Activated T-helper 2 cell treated with anti-CD3 and anti-CD28 coated beads, Interferon-gamma antibody, Interleukin-2, Interleukin-4, amounts not matched to agents 10 μg/mL and 5 μg/mL and 100 μg/mL, durations not matched to agents 14 hours and 24 hours and 36 hours (primary cell): ENCODE measurements at places on chromosomes 5 and 9. TPM values are rescaled to one million over a fixed set of nuclear protein-coding genes. Genes with fewer than 3 reads are reported as not detected.

DNA sequence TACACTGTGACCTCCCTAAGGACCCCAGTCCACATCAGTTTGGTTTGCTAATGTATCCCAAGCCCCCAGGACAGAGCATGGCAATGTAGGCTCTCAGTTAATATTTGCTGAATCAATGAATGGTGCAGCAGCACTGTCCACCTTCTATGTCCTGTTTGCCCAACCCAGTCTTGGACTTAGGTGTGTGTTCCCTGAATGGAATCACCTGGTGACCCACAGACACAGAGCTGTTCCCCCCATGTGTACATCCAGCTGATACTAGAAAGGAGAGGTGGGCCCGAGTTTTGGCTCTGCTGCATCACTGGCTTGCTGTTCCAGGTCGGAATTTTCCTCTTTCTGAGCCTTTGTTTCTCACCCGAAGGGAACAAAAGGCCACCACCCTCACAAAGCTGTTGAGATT lies 180.2 kb downstream of the AOPEP start:
- no peak for DNase-seq
- no peak overlapping the region for H3K4me3 ChIP-seq
- H3K4me1 ChIP-seq: peaks cover 11% of the 10 kb centered on the region
- H3K27ac ChIP-seq: no peak overlapping the region

TRMO gene
- 13.4 and 15.3 TPM in 2 replicates for total RNA-seq

DNA sequence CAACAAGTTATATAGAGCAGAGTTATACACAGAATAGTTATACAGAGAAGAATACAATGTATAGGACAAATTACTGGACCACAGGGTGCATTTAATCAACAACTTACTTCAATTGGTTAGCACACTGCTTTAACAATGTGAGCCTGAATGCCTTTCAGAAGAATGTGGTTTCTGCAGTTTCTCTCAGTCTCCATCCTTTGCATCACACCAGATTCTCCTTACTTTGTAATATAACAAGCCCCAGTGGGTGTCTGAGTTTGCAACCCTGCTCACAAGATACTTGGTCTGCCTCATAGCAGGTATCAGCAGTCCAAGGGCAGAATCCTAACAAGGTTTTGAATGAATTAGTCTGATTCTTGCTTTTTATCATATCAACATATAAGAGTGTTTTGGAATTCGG lies 114.6 kb downstream of the GABRB2 start:
- DNase-seq: no peak
- H3K4me1 ChIP-seq: no peaks in the 10 kb centered on the region

GRCh38 chr9:131674425-131675421 lies 65.2 kb downstream of the RAPGEF1 start:
- no peaks in the 10 kb centered on the region for H3K27me3 ChIP-seq
- peak overlapping the region; percentile 40 for H3K4me3 ChIP-seq
- DNase-seq: no peak
- peaks cover 19% of the 10 kb centered on the region for H3K36me3 ChIP-seq
- H3K27ac ChIP-seq: peak overlapping the region; percentile 77

DNA sequence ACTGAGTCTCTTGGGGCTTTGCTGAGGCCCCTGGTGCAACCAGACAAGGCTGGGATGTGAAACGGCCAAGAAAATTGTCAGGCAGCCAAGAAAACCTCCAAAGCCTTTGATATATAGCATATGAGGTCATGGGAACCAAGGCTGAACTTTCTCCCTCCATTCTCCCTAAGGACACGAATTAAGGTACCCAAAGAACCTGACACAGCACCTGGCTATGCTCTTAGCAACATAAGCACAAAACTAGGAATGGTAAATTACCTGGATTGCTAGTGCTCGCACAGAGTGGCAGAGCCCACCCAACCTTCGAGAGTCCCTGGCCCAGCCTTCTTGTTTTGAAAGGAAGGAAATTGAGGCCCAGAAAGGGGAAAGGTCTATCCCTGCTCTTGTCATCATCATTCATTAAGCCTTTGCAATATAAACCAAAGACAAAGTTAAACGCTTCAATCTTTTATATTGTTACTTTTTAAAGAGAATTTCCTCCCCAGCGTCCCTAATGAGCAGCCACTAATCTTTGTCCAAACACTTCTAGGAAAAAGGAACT lies 220.0 kb upstream of the NR4A3 start:
- no peak for DNase-seq
- peaks cover 16% of the 10 kb centered on the region for H3K4me1 ChIP-seq
- no peak overlapping the region for H3K4me3 ChIP-seq
- H3K36me3 ChIP-seq: no peaks in the 10 kb centered on the region

DNA sequence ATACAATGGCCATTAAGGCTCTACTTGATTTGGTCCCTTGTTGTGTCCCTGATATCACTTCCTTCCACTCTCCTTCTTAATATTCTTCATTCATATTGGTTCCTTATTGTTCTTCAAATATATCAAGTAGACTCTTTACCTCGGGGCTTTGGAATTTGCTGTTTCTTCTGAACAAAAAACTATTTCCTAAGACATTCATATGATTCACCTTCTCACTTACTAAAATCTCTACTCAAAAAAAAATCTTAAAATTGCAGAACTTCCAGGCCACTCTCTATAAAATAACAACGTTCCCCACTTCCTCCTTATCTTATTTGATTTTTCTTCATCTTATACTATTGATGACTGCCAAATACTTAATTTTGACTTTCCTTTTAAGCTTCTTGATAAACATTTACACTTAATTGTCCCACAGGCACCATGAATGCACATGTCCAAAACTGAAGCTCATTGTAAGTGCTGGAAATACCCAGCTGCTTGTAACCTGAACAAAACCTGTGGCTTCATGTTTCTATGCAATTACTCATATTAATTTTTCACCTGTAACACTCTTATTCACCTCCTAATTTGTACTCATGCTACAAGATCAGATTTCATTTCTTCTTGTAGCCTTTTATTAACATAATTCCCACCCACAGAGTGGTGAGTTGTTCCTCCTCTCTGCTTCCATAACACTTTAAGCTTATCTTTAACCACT lies 58.4 kb upstream of the NUDT12 start:
- no peaks in the 10 kb centered on the region for H3K36me3 ChIP-seq
- H3K4me3 ChIP-seq: no peak overlapping the region
- no peak for DNase-seq

GRCh38 chr5:157269165-157269671 lies 3.3 kb downstream of the CYFIP2 start:
- H3K36me3 ChIP-seq: peaks cover 42% of the 10 kb centered on the region
- no peaks in the 10 kb centered on the region for H3K27me3 ChIP-seq
- peak overlapping the region; percentile 74 for H3K4me3 ChIP-seq
- peaks cover 77% of the 10 kb centered on the region for H3K4me1 ChIP-seq
- peak overlapping the region; percentile 99 for H3K27ac ChIP-seq
- DNase-seq: no peak

- H3K4me3 ChIP-seq: no peak overlapping the region
- H3K36me3 ChIP-seq: no peaks in the 10 kb centered on the region
- no peak overlapping the region for H3K27ac ChIP-seq
- H3K4me1 ChIP-seq: no peaks in the 10 kb centered on the region
- no peaks in the 10 kb centered on the region for H3K27me3 ChIP-seq
Observed at GRCh38 chr5:34826347-34826746, 12.6 kb upstream of the TTC23L start.

DNA sequence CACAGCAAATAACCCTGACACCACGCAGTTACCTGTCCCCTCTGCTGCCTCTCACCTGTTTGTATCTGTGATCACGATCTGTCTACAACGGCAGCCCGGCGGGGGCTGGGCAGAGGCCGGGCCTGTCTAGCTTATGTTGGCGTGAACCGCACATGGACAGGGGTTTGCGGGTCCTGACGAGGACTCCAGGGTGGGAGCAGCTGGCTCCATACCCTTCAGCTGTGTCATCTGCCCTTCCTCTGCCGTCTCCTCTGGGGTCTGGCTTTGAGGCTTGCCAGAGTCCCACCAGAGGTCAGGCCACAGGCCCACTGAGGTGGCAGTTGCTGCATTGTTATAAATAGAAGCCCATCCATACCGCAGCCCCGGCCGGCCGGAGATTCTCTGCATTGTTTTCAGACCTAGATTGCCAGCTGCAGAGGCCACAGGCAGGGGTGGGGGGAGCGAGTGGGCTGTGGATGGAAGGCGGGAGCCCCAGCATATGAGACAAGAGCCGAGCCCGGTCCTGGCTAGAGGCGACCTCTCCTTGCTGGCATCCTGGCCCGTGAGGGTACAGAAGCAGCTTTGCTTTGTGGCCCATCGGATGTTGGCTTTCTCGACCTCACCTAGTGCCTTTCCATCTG lies 37.8 kb downstream of the FAM78A start:
- peak overlapping the region; percentile 34 for H3K4me3 ChIP-seq
- no peaks in the 10 kb centered on the region for H3K27me3 ChIP-seq
- peaks cover 24% of the 10 kb centered on the region for H3K4me1 ChIP-seq
- H3K36me3 ChIP-seq: peaks cover 29% of the 10 kb centered on the region

PDE6A gene
- not detected in 2 replicates for total RNA-seq

DDX4 gene
- total RNA-seq: 0.09 TPM in 1 of 2 replicates, not detected in the other

DNA sequence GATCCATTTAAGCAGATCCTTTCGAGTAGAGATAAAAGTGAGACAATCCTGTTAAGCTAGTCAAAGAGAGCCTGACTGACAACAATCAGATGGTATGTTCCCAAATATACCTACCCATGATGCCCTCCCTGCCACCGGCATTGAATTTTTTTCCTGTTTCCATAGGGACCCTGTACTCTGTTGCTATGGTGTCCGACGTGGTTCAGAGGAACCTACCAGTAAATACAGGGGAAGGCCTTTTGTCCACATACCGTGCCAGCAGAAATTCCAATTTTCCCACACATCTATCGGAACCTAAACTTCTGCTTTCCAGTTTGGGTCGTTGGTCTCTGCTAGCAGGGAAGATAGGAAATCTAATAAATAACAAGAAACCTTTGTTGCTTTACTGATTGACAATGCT lies 64.7 kb downstream of the MEGF10 start:
- no peak overlapping the region for H3K4me3 ChIP-seq
- no peaks in the 10 kb centered on the region for H3K36me3 ChIP-seq
- no peaks in the 10 kb centered on the region for H3K4me1 ChIP-seq
- no peaks in the 10 kb centered on the region for H3K27me3 ChIP-seq

AGXT2 gene
- total RNA-seq: not detected in 2 replicates

GRCh38 chr9:134435550-134436378 lies 109.5 kb downstream of the RXRA start:
- peaks cover 4% of the 10 kb centered on the region for H3K27me3 ChIP-seq
- no peak for DNase-seq
- no peak overlapping the region for H3K27ac ChIP-seq
- H3K4me3 ChIP-seq: no peak overlapping the region
- no peaks in the 10 kb centered on the region for H3K36me3 ChIP-seq
- H3K4me1 ChIP-seq: no peaks in the 10 kb centered on the region

GRCh38 chr5:122844136-122844909 lies 1.1 kb upstream of the SNX24 start:
- DNase-seq: no peak
- peaks cover 3% of the 10 kb centered on the region for H3K36me3 ChIP-seq
- H3K27ac ChIP-seq: no peak overlapping the region
- H3K4me3 ChIP-seq: peak overlapping the region; percentile 77
- peaks cover 20% of the 10 kb centered on the region for H3K4me1 ChIP-seq

GRCh38 chr5:77935506-77936364 lies 159.6 kb upstream of the TBCA start:
- peak overlapping the region; percentile 20 for H3K4me3 ChIP-seq
- H3K27ac ChIP-seq: peak overlapping the region; percentile 30
- peaks cover 8% of the 10 kb centered on the region for H3K27me3 ChIP-seq
- no peaks in the 10 kb centered on the region for H3K36me3 ChIP-seq
- peak; percentile 26 for DNase-seq

DNA sequence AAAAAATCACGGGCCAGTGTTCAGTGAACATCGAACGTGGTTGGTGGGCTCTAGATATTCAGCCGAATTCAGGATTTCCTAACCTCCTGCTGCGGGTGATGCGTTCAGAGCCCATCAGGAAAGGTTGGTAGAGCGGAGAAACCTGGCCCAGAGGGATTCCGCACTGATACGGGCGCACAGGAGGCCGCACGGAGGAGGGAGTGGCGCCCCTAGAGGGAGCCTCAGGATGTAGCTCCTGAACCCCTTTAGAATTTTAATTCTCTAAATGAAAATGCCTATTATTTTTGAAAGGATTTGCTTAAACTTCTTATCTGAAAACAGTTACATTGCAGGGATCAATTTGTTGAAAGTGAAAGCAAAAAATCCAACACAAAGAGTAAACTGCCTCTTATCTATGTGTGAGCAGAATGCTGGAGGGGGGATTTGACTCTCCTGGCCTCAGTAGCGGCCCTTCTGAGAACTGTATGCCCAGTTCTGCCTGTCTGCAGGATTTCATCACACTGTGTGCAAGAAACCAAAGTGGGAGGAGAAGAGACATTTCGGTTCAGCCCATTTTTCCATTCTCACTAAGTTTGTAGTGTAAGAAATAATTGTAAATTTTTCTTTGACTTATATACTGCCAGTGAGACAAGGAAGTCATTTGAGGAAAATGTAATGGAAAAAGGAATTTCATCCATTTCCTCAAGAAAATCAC lies 75.9 kb downstream of the TENT4A start:
- no peak overlapping the region for H3K4me3 ChIP-seq
- H3K4me1 ChIP-seq: peaks cover 9% of the 10 kb centered on the region
- H3K27me3 ChIP-seq: peaks cover 16% of the 10 kb centered on the region
- DNase-seq: no peak
- H3K27ac ChIP-seq: no peak overlapping the region

- H3K27me3 ChIP-seq: no peaks in the 10 kb centered on the region
- H3K36me3 ChIP-seq: no peaks in the 10 kb centered on the region
- no peak overlapping the region for H3K27ac ChIP-seq
- no peak for DNase-seq
- no peak overlapping the region for H3K4me3 ChIP-seq
- H3K4me1 ChIP-seq: no peaks in the 10 kb centered on the region
Observed at GRCh38 chr5:163659568-163659902, 154.1 kb downstream of the MAT2B start.

DNA sequence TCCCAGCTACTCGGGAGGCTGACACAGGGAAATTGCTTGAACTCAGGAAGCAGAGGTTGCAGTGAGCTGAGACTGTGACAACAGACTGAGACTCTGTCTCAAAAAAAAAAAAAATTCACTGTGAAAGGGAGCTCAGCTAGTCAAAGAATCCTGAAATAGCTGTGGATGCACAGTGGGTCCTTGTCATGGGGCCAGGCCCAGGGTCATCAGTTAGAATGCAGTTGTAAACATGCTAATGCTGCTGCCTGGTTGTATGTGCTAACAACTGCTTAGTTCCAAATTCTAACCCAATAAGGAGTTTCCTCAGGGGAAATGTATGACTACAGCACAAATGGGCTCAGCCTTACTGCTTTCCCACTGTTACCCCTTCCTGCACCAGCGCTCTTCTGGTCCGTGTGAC lies 84.0 kb downstream of the PALM2AKAP2 start:
- no peaks in the 10 kb centered on the region for H3K36me3 ChIP-seq
- H3K4me3 ChIP-seq: no peak overlapping the region
- H3K4me1 ChIP-seq: no peaks in the 10 kb centered on the region
- DNase-seq: no peak
